Cerebellar nuclear complex (tissue), 1 donor: ENCODE measurements at places on chromosomes 13 and 19.

- DNase-seq, result no peak
Measured at GRCh38 chr19:10419200-10419645, 1.1 kb upstream of the PDE4A start.

DNA sequence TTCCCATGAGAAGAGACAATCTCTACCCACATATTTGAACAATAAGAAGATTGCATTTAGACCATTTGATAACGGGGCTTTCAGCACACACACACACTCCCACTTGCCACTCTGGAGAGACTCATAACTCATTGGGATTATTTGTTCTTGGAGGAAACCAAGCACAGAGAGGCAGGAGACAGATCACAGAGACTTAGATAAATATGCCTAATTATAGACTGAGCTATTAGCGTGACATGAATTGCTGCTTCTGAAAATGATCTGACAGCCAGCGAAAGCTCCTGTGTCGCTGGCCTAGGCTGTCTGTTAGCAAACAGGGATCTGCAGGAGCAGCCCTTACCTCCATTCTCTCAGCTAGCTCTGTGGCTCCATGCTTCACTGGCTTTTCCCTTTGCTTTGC is 111.4 kb downstream of the CCNA1 start:
- DNase-seq, result no peak

- DNase-seq, result no peak
Measured at GRCh38 chr19:861756-862580, 2.5 kb downstream of the CFD start.

DNA sequence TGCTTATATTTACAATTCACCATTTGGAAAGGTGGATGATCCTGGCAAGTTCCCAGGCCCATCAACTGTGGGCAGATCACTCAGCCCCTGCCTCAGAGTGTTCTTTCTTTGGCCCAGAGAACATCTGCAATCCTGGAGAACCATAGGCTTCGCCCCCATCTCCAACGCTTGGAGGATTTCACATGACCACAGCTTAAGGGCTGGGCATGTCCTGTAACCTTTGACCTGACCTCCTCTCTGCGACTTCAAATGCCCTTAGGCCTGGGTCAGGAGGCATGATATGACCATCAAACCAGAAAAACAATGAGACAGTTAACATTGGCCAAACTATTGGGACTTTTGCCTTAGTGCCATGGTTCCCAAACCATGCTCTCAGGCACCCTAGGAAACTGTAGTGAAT is 7.2 kb upstream of the MBNL2 start:
- DNase-seq, result no peak

DNA sequence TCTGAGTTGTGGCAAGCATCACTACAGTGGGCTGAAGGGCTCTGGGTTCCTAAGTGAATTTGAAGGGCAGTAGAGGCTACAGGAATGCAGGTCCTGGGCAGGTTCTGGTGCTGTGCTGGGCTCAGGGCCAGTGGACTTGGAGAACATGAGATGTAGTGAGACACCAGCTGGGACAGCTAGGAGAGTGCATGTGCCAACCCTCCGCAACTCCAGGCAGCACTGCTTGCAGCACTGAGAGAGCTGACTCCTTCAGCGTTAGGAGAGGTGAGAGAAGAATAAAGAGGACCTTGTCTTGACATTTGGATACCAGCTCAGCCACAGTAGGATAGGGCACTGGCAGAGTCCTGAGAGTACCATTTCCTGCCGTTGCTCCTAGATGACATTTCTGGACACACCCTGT is 739.9 kb upstream of the PRR20A start:
- DNase-seq, result no peak

DNA sequence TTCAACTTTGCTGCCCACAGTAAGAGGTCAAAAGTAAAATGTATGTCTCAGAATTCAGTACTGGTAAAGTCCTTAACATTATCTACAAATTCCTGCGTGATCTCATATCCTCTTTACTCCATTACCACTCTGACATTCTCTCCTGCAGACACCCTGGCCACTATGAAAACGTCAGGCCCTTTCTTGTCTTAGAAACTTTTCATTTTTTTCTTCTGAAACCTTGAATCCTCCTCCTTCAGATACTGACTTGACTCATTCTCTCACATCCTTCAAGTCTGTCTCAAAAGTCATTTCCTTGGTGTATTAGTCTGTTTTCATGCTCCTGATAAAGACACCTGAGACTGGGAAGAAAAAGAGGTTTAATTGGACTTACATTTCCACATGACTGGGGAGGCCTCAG is 262.3 kb downstream of the POU4F1 start:
- DNase-seq, result no peak

GRCh38 chr13:41356786-41357185 is 45.7 kb downstream of the NAA16 start:
- no peak for DNase-seq

- DNase-seq, result no peak
Measured at GRCh38 chr19:30326393-30326710, 45.8 kb upstream of the ZNF536 start.

DNA sequence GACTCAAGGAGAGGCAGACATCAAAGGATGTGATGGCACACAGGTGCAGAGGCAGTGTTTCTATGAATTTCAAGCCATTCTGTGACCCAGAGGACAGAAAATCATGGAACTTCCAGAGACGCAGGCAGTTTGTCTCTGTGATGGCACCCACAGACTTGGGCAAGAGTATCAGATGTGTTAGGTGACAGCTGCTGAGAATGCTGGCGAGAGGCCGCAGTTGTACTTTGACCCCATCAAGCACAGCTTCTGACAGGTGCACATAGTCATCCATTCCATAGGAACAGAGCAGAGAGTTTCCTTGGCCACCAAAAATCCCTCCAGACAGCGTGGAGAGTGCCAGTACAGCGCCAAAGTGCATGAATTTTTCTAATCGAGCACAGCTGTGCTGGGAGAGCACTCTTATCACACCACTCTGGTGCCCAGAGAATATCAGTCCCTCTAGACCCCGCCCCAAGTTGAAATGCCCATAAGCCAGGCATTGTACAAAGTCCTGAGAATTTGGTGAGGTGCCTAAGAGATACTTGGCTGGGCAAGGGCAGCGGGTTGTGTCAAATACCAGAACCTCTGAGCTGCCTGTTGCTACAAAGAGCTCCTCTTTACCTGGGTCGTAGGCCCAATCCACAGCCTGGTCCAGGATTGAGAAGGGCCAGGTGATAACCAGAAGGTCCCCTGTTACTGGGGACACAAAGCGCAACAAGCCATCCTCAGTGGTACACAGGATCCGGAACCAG is 12.4 kb downstream of the WDR87 start:
- no peak for DNase-seq

DNA sequence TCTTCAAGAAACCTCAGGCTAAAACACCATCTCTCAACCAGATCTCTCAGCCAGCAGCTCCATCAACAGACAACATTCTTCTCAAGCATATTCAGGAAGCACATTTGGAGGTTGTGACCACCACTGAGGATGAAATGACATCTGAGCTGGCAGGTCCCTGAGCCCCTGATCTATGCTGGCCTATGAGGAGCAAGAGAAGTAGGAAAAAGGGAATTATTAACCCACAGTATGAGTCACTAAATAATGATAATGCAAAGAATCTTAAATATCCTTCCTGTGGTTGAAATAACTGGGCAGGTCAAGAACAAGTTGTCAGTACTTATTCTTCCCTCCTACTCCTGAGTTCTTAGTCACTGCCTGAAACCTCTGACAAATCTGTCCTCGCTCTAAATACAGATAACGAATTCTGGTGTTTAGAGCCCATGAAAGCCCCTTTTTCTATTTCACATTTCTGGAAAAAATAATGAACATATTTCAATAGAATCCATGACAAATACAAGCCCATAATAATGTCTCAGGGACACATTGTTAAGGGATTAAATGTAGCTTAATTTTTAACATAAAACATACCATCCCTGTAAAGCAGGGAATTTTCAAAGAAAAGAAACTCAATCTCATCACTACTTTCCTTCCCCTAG is 225.8 kb upstream of the IRS2 start:
- DNase-seq, result no peak

- no peak for DNase-seq
Measured at GRCh38 chr13:34151885-34152284, 333.9 kb downstream of the RFC3 start.

GRCh38 chr19:10230861-10231611 is at the start of gene S1PR2:
Gene S1PR2, minus strand, starts transcription at chr19:10231331. Its CDS starts 6,426 bp downstream, at chr19:10224905.
- DNase-seq, result no peak

DNA sequence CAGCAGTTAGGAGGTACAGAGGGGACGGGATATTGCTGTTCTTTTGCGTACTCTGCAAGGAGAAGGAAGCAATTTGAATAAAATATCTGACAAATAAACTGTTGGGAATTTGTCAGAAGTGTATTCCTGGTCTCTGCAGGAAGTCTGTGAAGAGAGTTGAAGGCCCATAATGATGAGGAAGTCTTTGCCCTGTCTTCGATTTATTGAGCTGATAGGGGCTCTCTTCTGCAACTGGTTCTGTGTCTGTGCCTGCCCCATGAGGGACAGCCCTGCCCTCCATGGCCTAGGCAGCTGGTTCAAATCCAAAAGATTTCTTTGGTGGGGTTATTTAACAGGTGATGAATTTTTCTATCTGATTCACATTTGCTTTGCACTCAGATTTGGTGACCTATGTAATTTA is 339.7 kb upstream of the EDNRB start:
- DNase-seq, result no peak

DNA sequence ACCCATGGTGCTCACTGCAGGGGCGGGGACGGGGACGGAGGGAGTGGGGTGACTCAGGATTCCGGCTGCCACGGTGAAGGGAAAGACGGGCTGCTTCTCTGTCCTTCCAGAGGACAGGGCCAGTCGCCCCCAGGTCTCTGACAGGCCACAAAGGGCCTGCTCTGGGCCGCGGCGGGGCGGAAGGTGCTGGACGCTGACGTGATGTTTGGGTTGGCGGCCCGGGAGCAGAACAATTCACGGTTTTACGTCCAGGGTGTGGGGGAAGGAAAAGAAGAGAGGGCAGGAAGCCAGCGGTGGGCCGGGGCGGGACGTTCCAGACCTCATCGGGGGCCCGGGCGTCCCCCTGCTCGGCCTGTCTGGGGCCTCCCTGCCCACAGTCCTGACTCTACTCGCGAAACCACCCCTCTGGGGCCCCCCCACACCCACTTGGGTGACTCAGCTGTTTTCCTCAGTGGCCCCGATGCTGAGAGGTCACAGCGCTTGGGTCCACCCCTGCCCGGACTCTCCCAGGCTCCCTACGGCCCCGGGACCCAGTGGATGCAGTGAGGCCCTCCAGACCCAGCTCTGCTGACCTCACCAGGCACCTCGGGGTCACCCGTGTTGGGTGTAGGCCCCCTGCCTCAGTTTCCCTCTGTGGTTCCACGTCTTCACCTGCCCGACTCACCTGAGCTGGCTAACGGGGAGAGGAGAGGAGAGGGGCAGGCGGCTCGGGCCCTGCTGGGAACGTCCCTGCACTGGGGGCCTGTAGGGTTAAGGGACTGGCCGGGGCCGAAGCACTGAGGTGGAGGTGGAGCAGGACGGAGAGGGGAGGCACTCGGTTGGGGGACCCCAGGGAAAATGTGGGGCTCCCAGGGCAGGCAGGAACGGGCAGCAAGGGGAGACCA is 29.2 kb downstream of the PIP5K1C start:
- no peak for DNase-seq

GRCh38 chr19:57088133-57088532 is 31.7 kb upstream of the USP29 start:
- no peak for DNase-seq

- no peak for DNase-seq
Measured at GRCh38 chr13:23740002-23740401, 149.2 kb downstream of the MIPEP start.

DNA sequence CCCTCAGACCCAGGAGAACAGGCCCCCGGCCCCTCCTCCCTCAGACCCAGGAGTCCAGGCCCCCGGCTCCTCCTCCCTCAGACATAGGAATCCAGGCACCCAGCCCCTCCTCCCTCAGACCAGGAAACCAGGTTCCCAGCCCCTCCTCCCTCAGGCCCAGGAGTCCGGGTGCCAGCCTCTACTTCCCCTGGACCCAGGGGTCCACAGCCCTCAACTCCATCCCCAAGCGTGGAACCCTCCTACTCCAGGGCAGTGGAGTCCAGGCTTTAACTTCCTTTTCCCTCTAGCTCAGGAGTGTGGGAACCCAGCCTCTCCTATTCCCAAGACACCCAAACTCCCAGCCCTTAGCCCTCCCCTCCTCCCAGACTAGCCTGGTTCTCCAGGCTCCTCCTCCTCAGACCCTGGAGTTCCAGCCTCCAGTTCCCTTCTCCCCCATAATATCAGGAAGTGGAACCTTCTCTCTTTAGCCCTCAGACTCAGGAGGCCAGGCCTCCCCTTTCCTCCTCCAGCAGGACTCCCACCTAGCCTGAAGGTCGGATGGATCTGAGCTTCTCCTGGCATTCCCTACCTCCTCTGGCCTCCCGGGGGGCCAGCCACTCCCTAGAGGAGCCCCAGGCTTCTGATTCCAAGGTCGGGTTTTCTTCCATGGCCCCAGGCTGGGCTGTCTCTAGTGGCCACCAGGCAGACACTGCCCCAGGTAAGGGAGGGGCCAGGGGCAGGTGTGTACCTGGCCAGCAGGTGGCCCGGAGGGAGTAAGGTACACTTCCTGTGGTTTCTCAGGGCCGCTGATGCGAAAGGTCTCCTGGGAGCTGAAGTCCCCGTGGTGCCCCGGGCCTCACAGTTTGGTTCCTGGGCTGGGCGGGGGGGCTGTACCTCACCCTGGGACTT is at the start of gene TMC4:
Gene TMC4 (minus strand): TSS at position 690 of the 888 bp plus-strand sequence. CDS start 43 bp downstream, at position 647.
- DNase-seq, result no peak

DNA sequence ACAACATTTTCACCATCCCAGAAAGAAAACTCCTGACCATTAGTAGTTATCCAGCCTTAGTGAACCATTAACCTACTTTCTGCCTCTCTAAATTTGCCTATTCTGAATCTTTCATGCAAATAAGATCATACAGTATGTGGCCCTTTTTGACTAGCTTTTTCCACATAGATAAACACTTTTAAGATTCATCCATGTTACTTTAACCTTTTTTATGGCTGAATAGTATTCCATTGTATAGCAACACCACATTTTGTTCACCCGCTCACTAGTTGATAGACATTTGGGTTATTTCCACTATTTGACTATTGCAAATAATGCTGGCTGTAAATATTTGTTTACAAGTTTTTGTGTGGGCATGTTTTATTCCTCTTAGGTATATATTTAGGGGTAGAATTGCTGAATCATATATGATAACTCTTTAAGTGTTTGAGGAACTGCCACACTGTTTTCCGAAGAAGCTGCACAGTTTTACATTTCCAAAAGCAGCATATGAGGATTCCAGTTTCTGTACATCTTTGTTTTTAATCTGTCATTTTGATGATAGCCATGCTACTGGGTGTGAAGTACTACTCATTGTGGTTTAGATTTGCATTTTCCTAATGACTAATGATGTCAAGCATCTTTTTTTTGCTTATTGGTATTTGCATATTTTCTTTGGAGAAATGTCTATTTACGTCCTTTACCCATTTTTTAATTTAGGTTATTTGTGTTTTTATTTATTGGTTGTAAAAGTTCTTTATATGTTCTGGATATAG is 17.1 kb downstream of the COG6 start:
- no peak for DNase-seq

DNA sequence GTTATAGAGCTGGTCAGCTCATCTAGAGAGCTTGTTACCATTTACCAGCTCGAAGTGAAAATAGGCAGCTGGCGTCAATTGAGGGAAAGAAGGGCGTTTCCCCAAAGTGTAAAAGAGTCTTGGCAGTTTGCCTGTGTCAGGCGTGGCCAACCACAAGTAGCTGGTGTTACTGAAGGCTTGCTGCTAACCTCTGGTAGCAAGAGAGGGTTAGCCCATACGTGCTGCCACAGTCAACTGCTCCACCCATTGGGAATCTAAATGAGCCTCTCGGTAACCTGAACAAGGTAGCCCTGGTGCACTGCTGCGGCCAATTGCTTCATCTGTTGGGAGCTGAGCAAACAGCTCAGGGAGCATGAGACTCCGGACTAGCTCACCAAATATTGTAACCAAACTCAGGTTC is 314.9 kb upstream of the SLITRK5 start:
- no peak for DNase-seq
